Activated T-cell treated with anti-CD3 and anti-CD28 coated beads for 4 hours (primary cell): ENCODE measurements at places on chromosomes 12 and 14.

DNA sequence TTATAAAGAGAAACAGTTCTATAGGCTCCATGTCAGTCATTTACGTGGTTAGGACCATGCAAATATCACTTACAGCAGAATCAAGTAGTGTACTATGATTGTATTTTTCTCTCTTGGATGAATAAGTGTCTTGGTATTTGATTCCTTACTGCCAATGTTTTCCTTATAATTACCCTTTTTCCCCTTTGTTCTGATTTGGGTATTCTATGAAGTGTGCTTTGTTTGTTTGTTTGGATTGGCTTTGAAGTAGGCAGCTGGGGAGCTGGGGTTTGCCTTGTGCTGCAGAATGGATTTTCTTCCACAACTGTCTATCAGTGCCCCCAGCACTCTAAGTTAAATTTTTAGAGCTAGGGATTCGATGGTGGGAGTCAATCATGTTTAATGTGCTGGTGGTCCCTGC lies 12.4 kb downstream of the TMEM120B start:
- no peak for DNase-seq

- no peak for DNase-seq
These were observed 69.0 kb upstream of the DUSP6 start for GRCh38 chr12:89421092-89421835.

DNA sequence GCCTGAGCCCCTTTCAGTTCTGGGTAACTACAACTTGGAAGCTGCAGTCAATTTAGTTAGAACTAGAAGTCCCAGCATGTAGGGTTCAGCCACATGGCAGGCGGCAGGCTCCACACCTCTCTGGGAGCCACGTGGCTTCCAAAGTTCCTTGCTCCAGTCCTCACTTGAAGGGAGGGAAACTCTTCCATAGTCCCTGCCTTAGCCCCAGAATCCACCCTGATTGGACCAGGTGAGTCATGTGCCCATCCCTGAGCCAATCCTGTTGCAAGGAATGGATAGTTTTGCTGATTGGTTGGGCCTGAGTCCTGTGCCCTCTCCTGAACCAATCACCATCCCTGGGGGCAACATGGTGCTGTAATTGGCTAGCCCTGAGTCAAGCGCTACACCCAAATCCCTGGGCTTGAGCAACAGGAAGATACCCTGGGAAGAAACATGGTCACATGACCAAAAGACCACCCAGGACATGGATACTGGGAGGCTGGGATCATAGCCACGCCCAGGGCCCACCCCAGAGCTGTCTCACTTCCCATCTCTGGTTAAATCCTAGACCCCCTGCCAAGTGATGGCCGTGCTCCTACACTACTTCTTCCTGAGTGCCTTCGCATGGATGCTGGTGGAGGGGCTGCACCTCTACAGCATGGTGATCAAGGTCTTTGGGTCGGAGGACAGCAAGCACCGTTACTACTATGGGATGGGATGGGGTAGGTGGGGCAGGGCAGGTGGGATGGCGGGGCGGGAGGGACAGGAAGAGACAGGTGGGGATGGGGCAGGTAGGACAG lies 154.7 kb downstream of the ADGRD1 start:
- DNase-seq = no peak

GRCh38 chr14:76236172-76237130 lies 84.7 kb downstream of the GPATCH2L start:
- DNase-seq = no peak

- DNase-seq = no peak
These were observed 11.1 kb downstream of the GALNT4 start for GRCh38 chr12:89513544-89513943.

DNA sequence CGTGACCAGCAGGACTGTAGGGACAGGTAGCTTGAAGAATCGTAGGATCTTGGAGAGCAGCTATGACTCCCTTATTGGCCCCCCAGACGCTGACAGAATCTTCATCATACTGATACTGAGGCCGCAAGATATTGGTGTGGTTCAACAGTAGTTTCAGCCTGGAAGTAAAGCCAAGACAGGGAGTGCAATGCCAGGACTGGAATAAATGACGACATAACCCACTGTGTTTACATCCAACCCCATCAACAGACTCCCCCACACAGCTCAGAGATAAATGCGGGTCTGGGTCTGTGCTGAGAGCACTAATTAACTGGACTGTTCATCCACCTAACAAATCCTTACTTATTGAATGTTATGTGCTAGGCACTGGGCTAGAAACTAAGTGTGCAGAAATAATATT lies 16.6 kb downstream of the NOXRED1 start:
- DNase-seq = no peak

- DNase-seq = no peak
These were observed 64.2 kb downstream of the PHETA1 start for GRCh38 chr12:111304642-111305071.

- DNase-seq = no peak
These were observed 246.2 kb upstream of the NPAS3 start for GRCh38 chr14:32692441-32692840.

GRCh38 chr14:35205737-35206136 lies 83.4 kb downstream of the PRORP start:
- DNase-seq = no peak

- DNase-seq = no peak
These were observed 201.7 kb downstream of the STXBP6 start for GRCh38 chr14:24848102-24848790.
